ENCODE measurements at places on chromosomes 12 and 14.

GRCh38 chr12:23049180-23049579 lies 424.2 kb downstream of the ETNK1 start:
- DNase-seq, result no peak

GRCh38 chr12:100601626-100602025 lies 28.1 kb downstream of the GAS2L3 start:
- no peak for DNase-seq

DNA sequence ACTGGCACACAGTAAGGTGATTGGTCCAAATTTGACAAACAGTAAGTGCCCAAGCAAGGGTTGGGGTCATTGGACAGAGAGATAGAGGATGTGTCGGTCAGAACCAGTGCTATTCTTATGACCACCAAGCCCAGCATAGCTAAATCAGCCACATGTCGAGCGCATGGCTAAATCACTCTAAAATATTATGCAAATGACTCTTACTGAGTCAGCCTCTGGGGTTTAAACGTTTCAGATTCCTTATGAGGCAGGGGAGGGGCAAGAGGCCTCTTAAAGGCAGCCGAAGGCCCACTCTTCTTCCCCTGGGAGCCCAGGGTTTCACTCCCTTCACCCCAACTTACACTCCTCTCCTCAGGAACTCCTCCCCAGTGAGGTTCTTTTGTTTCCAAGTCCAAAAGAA lies 603 bp upstream of the ENDOU start:
- no peak for DNase-seq

DNA sequence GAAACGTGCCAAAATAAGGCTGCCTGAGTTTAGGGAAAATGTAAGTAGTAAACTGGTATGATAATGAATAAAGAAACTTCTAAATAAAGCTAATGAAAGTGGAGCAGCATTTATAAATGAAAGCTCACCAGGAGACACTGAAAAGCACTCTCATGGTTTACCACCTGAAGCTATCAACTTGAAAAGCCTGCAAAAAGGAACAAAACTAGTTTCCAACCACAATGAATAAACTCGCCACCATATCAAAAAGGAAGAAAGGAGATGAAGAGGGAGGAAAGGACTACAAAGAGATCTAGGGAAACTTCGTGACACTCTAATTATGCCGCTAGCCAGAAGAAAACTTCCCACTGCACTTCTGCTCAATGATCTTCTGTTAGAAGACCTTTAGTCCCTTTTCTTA lies 66.7 kb downstream of the MED13L start:
- DNase-seq, result no peak

- no peak for DNase-seq
Measured at GRCh38 chr14:88411039-88411438, 25.6 kb downstream of the SPATA7 start.

DNA sequence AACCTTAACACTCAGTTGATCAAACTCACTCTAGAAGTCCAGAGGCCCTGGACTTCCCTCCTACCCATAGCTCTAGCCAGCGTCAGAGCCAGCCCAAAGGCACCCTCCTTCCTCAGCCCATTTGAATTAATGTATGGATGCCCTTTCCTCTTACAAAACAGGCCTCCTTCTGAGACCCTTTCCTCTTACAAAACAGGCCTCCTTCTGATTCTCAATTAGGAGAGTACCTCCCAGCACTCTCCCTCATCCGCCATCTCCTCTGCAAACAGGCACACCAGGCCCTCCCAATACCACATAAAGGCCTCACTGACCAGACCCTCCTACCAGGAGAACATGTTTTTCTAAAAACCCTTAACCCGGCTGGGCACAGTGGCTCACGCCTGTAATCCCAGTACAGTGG lies 65.7 kb downstream of the MOK start:
- DNase-seq, result no peak

GRCh38 chr12:112980491-112981158 lies 2.3 kb downstream of the OAS2 start:
- DNase-seq, result no peak

GRCh38 chr14:51073731-51074130 lies 21.2 kb downstream of the TRIM9 start:
- no peak for DNase-seq

- peak; percentile 73 for DNase-seq
Measured at GRCh38 chr12:102406033-102406584, 74.3 kb downstream of the IGF1 start.

- no peak for DNase-seq
Measured at GRCh38 chr12:118436002-118436730, 59.8 kb downstream of the SUDS3 start.

DNA sequence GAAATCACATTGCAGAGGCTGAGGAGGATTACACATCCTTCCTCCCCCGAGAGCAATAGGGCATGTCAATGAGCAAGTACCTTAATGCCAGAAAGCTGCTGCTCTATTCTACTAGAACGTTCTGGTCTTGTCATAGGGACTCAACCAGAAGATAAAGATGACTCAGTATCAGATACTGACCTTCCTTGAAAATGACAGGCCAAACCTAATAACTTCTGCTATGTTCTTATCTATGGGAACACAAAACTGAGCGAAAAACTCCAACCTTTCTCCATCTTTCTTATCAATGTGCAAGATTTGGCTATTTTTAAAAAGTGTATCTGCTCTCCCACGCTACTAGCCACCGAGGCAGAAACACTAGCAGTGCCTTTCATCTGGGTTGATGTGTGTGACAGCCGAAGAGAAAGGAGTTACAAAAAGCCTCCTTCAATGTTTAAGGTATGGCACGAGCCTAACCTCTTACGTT lies 5.5 kb downstream of the CCDC92 start:
- no peak for DNase-seq

- no peak for DNase-seq
Measured at GRCh38 chr12:12896260-12896659, 4.9 kb downstream of the GPRC5A start.

DNA sequence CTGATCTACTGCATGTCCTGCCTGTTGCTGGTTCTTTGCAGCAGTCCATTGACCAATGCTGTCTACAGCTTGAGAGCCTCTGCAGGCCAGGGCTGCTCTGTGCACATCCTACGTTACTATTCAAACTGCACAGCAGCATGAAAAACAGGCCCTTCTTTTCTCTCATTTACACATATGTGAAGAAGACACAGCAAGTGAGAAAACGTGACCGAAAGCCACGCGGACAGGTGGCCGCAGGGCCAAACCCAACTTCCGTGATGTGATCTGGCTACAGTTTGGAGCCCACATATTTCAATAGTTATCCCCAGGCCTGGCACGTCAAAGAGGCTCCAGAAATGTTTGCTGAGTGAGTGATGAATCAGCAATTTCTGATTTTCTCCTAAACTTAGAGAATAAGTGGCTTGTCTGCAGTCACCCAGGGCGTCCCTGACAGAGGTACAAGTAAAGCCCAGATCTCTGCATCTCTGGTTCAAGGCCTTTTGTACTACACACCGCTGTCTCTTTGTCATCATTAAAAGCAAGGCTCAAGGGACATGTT lies 17.9 kb upstream of the TCL1B start:
- DNase-seq, result no peak

DNA sequence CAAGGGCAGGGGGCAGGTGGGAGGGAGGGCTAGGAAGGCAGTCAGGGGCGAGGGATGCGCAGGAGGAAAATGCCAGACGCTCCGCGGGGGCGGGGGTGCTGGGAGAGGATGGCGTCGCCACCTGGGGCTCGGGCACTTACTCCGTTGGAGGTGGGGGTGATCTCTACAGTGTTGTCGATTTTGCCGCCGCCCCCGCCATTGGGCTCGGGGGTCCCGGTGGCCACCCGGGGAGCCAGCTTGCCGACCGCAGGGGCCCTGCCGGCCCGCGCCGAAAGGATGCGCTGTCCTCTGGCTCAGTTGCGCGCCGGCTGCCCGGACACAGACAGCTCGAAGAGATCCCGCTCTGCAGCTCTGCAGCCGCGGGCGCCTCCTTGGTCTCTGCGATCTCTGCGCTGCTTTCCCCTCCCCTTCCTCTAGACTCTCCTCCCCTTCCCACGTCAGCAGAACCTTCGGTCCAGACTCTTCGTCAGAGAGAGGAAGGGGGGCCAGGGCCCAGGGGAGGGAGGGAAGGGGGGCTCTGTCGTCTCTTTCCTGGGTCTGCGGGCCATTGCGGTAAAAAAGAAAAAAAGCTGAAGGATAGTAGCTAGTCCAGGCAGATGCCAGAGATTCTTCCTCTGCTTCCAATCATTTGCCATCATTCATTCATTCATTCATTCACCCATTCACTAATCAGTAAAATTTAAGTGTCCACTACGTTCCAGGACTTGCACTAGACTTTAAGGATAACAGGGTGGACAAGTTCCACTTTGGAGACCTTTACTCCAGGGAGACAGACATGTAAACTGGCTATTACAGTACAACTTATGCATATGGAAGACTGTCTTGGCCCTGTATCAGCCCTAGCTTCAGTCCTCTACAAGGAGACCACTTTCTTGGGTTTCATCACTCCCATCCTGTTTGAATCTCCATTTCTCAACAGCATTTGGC lies at the start of gene SLC22A17:
Gene SLC22A17 (minus strand): TSS at position 382 of the 927 bp plus-strand sequence.
- peak; percentile 95 for DNase-seq

DNA sequence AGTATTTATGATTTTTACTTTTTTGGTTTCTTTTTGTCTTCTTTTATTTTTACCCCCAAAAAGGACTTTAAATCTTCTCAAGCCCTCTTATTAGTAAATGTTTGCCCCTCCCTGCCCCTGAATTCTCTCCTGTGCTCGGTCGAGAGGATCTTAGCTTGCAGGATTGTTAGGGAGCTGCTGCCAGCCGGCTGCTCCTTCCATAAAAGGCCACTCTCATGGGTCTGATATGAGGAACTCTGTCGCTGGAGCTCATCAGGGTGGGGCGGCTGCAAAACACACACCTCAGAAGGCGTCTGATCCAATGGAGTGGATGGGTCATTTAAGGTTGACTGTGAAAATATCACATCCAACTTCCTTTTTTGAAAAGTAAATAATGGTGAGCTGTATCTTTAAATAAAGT lies 8.5 kb downstream of the LTBR start:
- no peak for DNase-seq

DNA sequence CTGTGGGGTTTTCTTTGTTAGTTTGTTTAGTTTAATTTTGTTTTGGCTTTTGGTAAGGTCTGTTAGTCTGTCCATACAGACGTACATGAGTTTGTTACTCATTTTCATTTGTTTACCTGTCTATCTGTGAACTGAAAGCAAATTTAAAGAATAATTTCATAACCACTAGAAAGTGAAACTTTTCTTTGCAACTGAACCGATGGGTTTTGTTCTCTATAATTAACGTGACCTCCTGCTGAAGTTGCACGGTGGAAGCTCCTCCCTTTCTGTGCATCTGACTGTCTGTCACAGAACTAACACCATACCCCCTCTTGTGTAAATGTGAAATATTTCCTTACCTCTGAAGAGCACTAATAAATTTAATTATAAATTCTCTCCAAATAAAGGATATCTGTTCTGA lies 595.5 kb downstream of the GALC start:
- no peak for DNase-seq

GRCh38 chr14:36515105-36515593 lies 4.9 kb downstream of the NKX2-1 start:
- no peak for DNase-seq

DNA sequence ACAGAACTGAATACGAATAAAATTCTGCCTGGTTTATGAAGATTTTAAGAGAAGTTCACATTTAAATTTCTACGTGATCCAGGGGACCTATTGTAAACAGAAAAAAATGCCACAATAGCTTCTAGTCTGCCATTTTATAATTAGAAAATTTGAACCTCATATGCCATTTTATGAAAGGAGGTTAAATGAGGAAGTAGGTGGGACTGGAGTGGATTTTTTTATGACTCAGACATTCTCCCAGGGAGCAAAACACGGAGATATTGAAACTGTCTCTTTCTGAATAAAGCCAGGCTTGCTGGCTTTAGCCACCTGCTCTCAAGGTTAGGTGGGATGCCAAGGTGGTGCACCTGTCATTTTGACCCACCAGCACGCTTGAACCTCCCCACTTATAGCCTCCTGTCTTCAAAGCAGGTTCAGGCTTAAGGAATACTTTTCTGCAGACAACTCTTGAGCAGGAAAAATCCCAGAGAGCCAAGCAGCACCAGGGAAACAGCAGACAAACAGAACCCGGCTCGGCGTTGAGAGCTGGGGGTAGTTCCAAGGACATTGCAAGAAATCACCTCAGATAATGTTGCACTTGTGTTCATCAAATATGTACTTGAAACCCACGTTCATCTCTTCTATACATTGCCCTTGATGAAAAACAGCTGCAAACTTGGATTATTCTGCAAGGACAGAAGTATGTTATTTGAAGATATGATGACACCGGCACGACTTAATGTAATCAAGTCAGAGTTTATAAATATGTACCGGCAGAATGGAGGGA lies 203.7 kb downstream of the PPM1H start:
- peak; percentile 43 for DNase-seq

DNA sequence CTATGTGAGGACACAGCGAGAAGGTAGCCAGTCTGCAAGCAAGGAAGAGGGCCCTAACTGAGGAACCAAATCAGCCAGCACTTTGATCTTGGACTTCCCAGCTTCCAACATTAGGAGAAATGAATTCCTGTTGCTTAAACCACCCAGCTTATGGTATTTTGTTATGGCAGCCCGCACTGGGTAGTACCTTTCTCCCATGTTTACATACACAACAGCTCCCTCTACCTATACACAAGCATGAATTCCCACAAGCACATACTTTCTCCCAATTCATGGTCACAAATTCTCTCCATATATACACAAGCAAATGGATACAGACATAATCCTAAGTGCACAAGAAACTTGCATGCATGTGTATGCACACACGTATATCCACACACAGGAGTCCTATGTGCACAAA lies 7.4 kb downstream of the ITGB7 start:
- no peak for DNase-seq

- no peak for DNase-seq
Measured at GRCh38 chr14:34110531-34110930, 159.7 kb upstream of the EGLN3 start.

DNA sequence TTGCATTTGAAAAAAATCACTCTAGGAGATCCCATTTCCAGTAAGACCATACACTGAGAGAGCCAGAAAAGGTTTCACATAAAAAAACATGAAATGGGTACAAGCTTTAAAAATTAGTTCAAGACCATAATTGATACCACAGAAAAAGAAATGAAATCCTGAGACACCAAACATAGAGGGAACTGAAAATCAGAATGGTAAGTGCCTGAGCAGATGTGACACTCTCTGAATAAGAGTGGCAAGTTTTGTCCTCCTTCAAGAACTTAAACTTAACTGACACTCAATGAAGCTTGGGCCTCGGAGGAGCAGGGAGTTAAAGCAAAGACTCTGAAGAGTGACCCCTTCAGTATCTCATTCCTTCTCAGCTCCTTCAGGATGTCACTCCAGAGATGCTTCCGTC lies 23.2 kb upstream of the PTGDR start:
- no peak for DNase-seq

- DNase-seq, result no peak
Measured at GRCh38 chr12:110349514-110350151, 53.9 kb downstream of the ANAPC7 start.

- no peak for DNase-seq
Measured at GRCh38 chr12:81626406-81626805, 132.7 kb downstream of the PPFIA2 start.

GRCh38 chr14:44414646-44415045 lies 92.4 kb downstream of the FSCB start:
- no peak for DNase-seq
